Suppressor macrophage (primary cell): ENCODE measurements at places on chromosomes 3 and 15.
A peak's percentile ranks its signal among the peaks of the same experiment; 100 is the strongest.

GRCh38 chr15:41493205-41493901, at the start of gene ITPKA:
Gene ITPKA, plus strand, starts transcription at chr15:41493874. Its CDS starts 54 bp downstream, at chr15:41493928.
- DNase-seq = peak; percentile 71

DNA sequence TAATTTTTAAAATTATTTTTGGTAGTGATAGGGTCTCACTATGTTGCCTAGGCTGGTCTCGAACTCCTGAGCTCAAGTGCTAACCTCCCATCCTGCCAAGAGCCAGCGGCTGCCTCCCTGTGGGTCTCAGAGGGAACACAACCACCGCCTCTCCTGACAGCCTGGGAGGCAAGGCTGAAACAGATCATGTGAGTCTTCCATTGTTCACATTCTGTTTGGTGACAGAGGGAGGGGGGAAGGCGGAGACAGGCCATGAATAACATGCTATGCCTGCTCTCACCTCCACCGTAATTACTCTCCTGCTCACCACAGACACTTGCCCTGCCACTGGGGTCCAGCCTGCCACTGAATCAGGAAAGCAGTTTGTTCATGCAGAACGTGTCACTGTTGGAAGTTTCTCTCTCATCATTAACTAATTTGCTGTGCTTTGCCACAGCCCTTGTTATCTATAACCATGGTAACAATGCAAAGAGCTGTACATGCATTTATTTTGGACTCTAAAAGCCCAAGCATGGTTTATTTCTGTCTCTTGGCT, 78.4 kb upstream of the RASGRF1 start:
- DNase-seq = peak; percentile 12

- no peak for DNase-seq
Measured at GRCh38 chr15:42929306-42929848, 8.8 kb upstream of the TTBK2 start.

DNA sequence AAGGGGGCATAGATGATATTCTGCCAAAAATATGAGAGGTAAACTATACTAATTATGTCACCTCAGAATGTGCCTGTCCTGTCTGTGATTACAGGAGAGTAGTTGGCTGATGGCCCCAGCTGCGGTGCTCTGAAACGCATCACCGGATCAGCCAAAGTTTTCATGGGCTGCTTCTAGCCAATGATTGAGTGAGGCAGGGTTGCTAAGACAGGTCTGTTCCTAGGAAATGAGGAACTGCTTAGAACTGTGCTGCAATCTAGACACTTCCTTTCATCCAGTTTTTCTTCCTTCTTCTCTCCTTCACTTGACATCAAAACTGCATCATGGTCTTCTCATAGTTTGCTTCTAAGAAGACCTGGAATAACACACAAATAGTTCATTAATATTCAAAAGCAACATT, 124.0 kb downstream of the KCNH8 start:
- DNase-seq = peak; percentile 18

DNA sequence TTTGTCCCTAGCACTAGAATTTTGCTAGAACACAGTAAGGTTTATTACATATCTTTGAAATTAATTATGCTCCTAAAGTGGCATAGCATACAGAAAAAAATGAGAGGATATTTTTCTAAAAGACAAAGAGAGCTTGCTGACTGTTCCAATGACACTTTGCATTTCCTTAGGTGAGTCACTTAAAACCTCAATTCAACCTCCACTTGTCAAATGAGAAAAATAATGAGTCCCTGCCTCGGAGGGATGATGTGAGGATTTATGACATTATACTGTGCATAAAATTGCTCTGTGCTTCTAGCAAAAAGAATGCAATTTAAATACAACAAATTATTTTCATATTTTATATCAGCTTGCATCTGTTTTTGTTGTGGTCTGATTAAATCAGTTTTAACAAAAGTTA, 1417.0 kb upstream of the ALCAM start:
- DNase-seq = no peak

DNA sequence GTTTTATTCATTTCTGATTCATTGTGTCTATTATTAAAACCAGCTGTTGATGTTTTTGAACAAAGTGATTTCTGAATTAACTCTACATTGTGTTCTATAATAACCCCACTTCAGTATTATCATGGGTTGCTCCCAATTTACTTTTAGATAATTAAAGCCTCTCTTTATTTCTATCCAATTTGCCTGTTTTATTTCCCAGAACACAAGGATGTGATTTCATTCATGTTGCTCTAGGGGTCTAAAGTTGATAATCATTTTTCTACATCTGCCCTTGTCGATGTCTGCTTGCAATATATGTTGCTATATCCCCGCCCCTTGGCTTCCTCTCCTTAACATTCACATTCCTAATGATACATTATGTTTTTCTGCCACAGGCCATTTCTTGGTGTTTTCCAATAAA, 747.3 kb downstream of the CADM2 start:
- no peak for DNase-seq

GRCh38 chr3:184565421-184566211, 4.0 kb downstream of the EPHB3 start:
- DNase-seq = no peak

DNA sequence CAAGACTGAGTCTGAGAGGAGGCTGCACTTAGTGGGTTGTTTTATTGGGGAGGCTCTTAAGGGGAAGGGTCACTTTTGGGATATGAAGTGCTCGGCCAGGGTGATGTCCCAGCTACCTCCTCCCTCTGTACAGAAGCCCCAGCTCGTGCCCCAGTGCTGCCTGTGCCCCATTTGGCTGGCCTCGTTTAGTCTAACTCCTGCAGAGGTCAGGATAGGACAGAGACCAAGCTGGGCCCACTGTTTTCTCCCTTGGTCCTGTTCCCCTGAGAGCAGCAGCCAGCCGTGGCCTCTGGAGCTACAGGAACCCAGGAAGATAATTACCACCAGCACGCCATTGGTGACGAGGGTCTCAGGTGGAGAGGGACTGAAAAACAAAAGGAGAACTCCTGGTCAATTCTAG, 18.5 kb downstream of the PLA2G4E start:
- DNase-seq = no peak

DNA sequence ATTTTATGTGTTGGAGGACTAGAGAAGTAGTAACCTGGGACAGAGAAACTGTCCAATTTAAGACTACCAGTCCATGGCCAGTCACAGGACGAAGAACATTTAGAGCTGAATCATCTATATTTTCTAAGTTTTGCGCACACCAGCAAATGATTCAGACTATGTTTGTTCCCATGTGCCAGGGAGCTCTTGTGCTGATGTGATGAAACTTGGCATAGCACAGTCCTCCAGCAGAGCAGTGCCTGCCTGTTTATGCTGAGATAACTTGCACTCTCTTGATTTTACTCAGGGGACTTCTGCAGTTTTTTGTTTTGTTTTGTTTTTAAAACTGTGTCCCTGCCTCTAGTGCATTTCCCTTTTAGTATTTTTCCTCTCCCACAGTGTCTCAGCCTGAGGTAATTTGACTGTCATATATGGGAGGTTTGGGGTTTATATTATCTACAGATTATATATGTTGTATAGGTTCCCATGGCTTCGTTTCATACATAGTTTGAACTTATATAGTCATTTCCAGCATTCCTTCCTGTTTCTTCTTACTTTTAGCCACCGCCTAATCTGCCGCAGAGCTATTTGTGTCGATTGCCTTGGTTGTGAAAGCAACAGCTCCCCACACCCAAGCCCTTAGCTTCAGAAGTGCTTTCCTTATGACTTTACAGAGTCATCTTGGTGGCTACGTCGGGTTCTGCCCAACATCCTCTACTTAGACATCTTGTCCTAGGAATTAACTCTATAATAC, 45.5 kb downstream of the PPM1L start:
- DNase-seq = peak; percentile 95

GRCh38 chr3:71450162-71450561, 133.4 kb downstream of the FOXP1 start:
- no peak for DNase-seq

GRCh38 chr3:3735919-3736318, 63.3 kb upstream of the LRRN1 start:
- DNase-seq = no peak

DNA sequence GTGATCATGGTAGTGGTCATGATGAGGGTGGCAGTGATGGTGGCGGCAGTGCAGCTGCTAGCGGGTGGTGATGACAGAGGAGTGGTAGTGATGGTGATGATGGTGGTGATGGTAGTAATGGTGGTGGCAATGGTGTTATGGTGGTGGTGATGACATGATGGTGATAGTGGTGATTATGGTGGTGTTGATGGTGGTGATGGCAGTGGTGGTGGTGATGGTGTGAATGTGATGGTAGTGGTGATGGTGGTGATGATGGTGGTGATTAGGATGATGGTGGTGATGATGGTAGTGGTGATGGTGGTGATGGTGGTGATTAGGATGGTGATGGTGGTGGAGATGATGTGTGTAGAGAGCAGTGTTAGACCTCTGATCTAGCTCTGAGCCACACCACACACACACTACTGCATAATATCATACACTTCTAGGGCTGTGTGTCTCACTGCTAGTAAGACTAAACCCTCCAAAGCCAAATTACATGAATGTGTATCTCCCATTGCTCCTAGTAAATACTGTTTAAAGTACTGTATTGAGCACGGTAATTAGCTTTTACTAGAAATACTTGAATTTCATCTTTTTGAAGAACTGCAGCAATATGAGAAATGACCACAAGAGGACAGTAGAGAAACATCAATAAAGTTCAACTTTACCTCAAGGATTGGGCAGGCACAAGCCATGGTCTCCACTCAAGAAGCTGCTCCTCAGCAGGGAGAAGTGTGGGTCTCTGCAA, 28.8 kb downstream of the TMED3 start:
- DNase-seq = peak; percentile 54

GRCh38 chr3:12177126-12177525, 18.4 kb upstream of the TIMP4 start:
- DNase-seq = no peak

DNA sequence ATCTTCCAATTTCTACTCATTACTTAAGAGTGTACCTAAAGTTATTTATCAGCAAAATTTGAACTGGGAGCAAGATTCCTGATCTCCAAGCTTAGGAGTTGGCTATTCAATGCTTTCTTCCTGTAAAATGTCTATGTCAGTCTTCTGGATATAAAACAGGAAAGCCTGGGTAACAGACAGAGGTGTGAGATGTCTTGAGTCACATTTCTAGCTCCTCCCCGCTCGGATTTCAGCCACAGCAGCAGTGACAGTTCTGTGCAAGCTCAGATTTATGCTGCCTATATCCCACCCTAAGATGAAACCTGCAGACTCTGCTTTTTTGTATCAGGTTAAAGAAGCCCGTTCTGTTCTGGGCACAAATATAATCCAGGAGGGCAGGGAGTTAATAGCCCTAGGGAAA, 2.1 kb upstream of the ARMC8 start:
- no peak for DNase-seq

DNA sequence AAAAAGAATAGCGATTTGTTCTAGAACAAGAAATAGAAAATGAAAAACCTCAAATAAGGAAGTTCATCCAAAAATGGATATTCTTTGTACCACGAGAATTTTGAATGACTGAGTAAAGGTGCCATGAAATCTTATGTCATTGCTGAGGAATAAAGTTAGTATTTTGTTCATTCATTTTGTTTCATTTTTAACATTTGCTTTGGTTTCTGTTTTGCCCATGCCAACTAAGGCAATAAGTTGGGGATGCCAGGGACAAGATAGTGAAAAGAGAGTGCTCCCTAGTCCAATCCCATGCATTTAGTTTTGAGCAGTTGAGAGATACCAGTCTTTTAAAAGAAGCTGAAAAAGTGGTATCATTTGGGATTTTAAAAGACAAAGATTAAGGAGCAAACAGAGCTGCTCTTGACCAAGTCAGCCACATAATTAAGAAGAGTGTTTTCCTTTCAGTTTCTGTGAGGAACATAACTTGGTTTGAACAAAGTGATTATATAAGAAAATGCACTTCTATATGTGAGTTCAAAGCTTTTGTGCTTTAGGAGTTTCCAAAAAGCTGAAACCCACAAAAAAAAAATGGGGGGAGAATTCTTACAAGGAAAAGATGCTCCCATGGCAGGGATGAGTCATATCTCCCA, 201.4 kb downstream of the PLOD2 start:
- DNase-seq = no peak

- DNase-seq = no peak
Measured at GRCh38 chr3:172279191-172279640, 169.0 kb downstream of the GHSR start.

DNA sequence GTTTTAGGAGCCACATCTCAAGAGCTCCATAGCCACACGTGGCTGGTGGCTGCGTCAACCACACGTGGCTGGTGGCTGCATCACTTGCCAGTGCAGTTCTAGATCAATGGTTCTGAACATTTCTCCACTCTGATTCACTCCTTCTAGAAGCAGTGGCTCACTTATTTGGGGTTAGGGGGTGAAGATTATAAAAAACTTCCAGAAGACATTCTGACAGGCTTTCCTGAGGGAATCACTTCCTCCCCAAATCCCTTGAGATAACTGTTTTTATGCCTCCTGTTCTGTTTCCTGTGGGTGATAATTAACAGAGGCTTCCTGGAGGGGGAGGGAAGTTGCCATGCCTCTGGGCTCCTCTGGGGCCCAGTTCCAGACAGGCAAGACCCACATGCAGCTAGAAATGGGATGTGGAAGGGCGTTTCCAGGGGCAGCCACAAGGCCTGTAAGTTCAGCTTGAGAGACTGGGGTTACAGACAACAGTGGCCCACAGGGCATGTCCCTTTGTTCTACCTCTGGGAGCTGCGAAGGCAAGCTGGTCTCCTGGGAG, 23.6 kb downstream of the HEG1 start:
- DNase-seq = no peak

DNA sequence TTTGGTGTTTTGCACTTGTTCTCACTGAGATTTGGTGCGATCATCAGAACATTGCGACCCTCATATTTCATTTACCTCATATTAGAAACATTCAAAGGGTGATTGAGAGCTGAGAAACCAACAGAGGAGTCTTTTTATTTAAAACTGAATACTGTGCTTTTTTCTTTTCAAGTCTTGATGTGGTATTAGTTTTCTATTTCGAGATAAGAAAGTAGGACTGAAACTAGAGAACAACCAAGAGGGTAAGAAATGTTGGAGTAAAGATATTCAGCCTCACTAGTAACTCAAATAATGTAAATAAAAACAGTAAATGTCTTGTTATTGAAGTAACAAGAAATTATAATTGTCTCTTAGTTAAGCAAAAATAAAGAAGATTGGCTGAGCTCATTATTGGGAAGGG, 26.5 kb downstream of the EFHB start:
- no peak for DNase-seq

DNA sequence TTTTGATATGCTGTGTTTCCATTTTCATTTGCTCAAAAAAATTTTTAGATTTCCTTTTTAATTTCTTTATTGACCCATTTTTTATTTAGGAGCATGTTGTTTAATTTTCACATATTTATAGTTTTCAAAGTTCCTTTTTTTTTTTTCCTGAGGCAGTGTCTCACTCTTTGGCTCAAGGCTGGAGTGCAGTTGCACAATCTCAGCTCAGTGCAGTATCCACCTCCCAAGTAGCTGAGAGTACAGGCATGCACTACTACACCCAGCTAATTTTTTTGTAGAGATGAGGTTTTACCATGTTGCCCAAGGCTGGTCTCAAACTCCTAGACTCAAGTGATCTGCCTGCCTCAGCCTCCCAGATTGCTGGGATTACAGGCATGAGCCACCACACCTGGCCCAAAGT, 36.2 kb downstream of the PFN2 start:
- DNase-seq = peak; percentile 53

- no peak for DNase-seq
Measured at GRCh38 chr3:57331078-57331610, 38.7 kb upstream of the ASB14 start.

- no peak for DNase-seq
Measured at GRCh38 chr3:69121513-69121912, 882 bp downstream of the LMOD3 start.
